ENCODE measurements at places on chromosomes 2 and 18. TPM values are rescaled to one million over a fixed set of nuclear protein-coding genes. Genes with fewer than 3 reads are reported as not detected.

DNA sequence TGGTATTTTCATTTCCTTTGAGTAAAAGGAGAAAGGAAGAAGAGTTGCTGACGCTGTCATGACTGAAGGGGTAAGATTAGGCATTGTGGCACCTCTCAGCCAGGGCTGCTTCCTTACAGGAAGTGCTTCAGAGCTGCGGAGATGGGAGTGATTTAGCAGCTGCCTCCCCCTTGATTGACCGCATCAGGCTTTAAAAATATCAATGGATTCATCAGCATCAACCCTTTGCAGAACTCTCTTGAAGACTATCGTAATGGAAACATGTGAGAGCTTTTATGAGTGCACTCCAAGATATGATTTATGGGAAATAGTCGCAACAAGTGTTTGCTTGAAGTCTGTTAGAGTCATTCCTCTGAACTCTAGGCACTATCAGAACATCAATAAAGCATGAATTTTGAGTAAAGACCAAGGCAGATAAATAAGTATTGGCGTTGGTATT lies 141.1 kb downstream of the CSRNP3 start:
- DNase-seq = no peak
- no peaks in the 10 kb centered on the region for H3K36me3 ChIP-seq
- H3K4me3 ChIP-seq = no peak overlapping the region
- no peak overlapping the region for H3K27ac ChIP-seq
- H3K27me3 ChIP-seq = no peaks in the 10 kb centered on the region

GRCh38 chr2:178119179-178119922 lies 7.1 kb downstream of the RBM45 start:
- H3K4me3 ChIP-seq = no peak overlapping the region

Gene FEV
- not detected for polyA plus RNA-seq

GRCh38 chr2:13996527-13996926 lies 636.0 kb upstream of the LRATD1 start:
- H3K4me3 ChIP-seq = no peak overlapping the region
- no peak for DNase-seq
- no peaks in the 10 kb centered on the region for H3K4me1 ChIP-seq
- no peaks in the 10 kb centered on the region for H3K36me3 ChIP-seq
- H3K27me3 ChIP-seq = no peaks in the 10 kb centered on the region
- H3K27ac ChIP-seq = no peak overlapping the region

DNA sequence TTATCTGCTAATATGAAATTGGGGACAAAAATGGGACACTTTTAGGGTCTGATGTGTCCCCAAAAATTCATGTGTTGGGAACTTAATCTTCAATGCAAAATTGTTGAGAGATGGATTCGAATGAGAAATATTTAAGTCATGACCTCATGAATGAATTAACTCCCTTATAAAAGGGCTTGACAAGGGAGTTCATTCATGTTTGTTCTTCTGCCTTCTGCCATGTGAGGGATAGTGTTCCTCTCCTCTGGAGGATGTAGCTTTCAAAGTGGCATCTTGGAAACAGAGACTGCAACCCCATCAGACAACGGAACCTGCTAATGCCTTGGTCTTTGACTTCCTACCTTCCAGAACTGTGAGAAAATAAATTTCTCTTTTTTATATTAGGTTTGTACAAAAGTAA lies 89.2 kb upstream of the LINC00305 start:
- no peak overlapping the region for H3K4me3 ChIP-seq
- no peak overlapping the region for H3K27ac ChIP-seq
- no peaks in the 10 kb centered on the region for H3K4me1 ChIP-seq
- DNase-seq = no peak
- H3K36me3 ChIP-seq = no peaks in the 10 kb centered on the region
